T-cell (primary cell): ENCODE measurements at places on chromosomes 5 and 9.

DNA sequence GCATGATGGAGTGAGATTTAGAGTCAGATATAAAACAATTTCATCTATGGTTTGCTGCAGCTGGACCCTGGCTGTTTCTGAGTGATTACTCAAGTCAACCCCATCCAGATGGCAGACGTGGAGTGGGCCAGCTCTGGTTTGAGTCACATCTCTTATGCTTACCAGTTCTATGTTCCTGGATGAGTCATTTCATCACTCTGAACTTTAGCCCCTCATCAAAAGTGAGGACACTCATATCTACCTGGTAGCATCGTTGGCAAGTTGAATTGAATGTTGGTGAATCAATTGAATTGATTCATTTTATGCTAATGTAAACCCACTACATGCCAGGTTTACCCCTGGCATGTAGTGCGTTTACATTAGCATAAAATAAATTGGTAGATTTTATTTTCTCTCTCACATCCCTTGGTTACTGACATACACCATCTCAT, 176.4 kb downstream of the FGF18 start:
- no peak for DNase-seq

DNA sequence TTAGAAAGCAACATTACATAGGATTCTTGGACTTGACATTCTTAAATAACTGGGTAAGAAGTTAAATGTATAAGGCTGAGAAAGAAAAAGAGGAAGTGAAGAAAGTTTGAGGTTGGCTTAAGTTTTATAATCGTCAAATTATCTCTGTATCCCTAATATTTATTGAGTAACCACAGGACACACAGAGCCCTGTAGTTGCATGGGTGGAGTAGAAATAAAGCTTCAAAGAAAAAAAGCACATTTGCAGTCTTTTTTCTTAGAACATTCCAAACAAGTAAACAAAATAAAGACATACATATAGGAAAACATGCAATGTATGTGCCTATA, 137.0 kb downstream of the CCDC192 start:
- no peak for DNase-seq

- no peak for DNase-seq
These were observed 15.8 kb downstream of the CLPTM1L start for GRCh38 chr5:1329111-1329579.

- DNase-seq: no peak
These were observed 4.1 kb downstream of the PTCH1 start for GRCh38 chr9:95512709-95513095.

DNA sequence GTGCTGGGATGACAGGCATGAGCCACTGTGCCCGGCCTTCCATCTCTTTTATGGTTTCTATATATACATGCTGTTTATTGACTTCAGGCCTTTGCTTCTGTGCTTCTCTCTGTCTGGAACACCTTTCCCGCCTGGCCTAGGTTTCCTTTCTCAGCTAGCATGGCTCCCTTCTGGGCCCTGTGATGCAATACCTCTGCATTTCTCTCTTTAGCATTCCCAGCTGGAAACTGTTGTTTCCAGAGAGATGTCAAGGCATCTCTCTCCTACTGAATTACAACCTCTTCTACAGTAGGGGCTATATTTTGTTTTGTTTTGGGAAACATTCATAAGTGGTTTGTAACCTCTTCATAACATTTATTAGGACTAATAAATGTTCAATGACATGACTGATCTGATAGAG, 57.1 kb downstream of the RPS23 start:
- DNase-seq: no peak

DNA sequence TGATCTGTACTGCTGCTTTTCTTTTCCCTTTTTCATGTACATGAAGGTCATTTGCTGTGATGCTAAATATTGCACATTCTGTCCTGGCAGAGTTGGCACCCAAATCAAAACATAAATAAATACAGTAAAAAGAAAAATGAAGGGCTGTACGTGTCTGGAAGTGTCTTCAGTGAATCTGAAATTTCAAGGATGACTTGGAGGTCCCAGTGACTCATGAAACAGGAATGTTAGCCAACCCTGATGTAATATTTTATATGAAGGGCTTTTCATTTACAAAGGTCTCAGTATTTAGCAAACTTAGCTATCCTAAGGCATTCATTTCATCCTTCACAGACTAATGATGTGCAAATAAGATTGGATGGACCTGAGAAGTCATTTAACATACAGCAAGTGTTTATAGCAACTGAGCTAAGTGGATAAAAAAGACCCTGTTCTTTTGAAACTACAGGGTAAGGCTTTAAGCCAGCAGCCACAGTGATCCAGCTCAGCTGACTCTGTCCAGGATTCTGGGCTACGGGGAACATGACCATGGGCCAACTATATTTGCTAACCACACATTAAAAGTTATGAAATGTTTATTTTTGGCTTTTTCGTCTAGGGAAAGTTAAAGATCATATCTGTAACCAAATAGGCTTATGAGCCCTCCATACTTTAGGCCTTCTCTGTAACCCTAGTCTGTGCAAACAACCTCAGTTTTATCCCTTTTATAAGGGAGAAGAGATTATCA, 104.0 kb upstream of the DMRTA1 start:
- no peak for DNase-seq

- no peak for DNase-seq
These were observed 22.6 kb downstream of the EPB41L4A start for GRCh38 chr5:112396430-112396829.

DNA sequence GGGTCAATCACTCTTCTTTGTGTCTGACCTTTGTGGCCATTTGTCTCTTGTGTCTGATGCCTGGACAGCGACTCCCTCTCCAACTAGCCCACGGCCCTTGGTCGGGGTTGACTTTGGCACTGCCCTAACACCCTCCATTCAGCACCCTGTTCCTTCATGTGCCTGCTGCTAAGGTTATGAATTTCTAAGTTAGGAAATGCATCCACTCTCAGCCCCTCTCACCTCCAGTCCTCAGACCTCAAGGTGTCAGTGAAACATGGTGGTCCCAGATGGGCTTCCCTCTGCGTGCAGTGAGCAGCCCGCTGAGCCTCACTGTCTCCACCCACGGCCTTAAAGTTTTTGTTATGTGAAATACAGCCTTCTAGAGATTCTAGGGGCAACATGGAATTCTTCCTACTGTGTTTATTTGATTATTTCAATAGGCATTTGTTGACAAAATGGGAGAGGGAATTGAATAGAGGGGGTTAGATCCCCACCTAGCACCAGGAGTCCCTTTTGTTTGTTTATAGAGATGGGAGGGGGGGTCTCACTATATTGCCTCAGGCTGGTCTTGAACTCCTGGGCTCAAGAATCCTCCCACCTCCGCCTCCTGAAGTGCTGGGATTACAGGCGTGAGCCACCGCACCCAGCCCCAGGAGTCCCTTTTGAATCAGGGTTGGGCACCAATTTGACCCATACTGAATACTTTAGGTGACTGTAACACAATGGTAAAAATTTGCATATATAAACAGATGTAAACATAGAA, 1.6 kb upstream of the GLIPR2 start:
- no peak for DNase-seq

GRCh38 chr9:121811140-121811539, 159.7 kb downstream of the DAB2IP start:
- no peak for DNase-seq

DNA sequence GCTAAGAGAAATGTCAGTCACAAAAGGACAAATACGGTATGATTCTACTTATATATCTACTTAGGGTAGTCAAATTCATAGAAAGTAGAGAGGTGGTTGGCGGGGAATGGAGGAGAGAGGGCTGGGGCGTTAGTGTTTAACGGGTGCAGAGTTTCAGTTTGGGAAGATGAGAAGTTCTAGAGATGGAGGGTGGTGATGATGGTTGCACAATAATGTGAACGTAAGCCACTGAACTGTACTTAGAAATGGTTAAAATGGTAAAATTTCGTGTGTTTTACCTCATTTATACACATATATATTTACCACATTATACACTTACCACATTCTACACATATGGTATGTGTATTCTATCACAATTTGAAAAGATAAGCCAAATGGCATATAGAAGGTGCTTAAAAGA, 35.7 kb downstream of the LSM11 start:
- DNase-seq: no peak

DNA sequence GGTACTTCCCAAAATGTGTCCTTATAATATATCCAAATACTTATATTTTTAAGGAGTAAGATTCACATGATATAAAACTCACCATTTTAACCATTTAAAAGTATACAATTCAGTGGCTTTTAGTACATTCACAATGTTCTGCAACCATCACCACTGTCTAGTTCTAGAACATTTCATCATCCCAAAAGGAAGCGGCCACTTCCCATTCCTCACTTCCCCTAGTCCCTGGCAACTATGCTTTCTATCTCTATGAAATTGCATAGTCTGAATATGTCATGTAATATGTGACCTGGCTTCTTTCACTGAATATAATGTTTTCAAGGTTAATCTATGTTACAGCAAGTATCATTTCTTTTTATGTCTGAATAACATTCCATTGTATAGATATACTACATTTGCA, 615.1 kb upstream of the SGCD start:
- no peak for DNase-seq
